ENCODE measurements at places on chromosomes 11 and 22.
A peak's percentile ranks its signal among the peaks of the same experiment; 100 is the strongest.

DNA sequence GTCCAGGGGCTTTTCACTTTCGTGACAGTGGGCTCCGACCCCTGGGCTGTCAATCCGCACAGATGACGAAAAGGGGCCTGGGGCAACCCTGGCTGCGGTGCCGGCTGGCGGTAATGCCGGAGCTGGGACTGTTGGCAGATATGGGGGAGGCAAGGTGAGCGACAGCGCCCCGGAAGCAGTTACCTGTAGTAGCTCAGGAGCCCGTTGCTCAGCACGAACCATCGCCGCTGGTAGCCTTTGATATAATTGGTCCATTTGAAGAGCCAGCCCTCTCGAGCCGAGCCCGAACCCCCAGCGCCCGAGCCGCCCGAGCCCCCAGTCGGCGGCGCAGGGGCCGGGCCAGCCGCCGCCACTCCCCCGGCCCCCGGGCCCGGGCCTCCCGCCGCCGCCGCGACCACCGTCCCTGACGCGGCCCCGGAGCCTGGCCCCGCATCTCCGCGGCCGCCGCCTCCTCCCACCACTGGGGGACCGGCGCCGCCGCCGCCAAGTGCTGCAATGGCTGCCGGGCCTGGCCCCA lies 396 bp downstream of the OSBP start:
- DNase-seq: peak; percentile 63

DNA sequence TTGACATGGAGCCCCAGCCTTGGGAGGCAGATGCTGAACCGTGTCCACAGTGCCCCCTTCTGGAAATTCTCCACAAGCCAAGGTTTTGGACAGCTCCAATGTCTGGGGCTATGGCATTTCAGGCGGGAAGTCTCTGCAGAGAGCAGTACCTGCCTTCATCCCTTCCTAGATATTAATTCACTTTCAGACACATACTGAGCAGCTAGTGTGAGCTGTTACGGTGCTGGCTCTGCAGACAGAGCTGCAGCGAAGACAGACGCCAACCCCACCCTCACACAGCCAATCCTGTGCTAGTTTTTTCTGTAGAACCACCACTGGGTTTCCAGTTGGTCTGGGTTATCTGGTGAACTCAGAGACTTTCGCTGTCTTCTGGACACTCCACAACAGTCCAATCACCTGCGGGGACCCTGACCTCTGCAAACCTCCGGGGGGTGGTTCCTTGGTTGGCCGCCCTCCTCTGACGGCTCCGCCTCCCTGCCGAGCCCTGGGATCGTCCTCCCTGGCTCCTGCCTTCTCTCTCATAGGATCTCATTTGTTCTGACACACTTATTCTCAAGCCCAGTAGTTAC lies 9.1 kb downstream of the LMF2 start:
- DNase-seq: peak; percentile 77

- peak; percentile 86 for DNase-seq
Observed at GRCh38 chr11:60915248-60915914, 1.4 kb downstream of the TMEM109 start.

DNA sequence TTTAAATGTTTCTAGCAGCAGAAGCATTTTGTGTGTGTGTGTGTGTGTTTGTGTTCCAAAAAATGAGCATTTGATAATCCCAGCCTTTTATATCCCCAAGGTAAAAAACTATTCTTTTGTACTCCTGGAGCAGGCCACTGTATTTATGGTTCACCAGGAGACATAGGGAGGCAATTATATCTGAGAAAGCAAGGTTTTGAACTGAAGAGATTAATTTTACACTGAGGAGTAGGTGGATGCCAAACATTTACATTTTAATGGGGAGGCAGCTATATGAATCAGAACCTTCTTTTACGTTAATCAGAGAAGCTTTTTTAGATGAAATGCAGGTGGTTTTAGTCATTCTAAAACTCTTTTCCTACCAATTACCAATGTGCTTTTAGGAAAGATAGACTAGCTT lies 1374.0 kb upstream of the TENM4 start:
- no peak for DNase-seq

- no peak for DNase-seq
Observed at GRCh38 chr11:78339945-78340344, 77.7 kb downstream of the GAB2 start.

GRCh38 chr22:33831207-33831606 lies 89.1 kb downstream of the LARGE1 start:
- no peak for DNase-seq

DNA sequence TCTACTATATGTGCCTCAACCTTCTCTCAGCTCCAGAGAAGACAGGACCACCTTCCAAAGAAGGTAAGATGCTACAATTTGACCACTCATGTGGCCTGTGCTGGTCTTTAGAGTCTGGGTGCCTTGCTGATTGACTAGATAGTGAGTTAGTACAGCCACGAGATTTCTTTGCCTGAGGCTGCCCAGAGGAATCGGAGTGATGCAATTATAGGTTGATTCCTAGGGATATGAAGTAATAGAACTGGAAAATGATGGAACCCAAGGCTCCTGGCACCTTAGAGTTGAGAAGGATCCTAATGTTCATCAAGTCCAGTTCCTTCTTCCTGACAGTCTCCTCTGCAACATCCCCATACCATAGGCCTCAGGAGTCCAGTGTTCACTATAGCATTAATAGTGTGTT lies 46.5 kb upstream of the CCDC134 start:
- DNase-seq: no peak

DNA sequence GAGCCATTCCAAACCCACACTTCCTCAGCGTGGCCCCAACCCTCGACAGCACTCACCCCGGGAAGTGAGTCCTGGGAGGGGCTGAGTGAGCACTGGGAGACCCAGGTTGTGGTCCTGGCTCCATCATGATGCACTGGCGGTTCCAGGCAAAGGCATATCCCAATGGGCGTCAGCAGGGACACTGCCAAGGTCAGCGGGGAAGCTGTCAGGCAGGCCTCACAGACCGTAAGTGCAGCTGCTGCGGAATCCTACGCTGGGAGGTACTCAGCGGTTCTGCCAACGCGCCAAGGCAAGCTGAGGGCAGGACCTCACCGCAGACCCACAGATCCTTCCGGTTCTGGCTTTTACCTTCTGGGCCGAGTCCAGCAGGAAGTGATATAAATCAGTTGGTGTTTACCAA lies 1.4 kb upstream of the GAL3ST1 start:
- no peak for DNase-seq

- peak; percentile 51 for DNase-seq
Observed at GRCh38 chr11:34986883-34987520, 70.6 kb downstream of the PDHX start.

DNA sequence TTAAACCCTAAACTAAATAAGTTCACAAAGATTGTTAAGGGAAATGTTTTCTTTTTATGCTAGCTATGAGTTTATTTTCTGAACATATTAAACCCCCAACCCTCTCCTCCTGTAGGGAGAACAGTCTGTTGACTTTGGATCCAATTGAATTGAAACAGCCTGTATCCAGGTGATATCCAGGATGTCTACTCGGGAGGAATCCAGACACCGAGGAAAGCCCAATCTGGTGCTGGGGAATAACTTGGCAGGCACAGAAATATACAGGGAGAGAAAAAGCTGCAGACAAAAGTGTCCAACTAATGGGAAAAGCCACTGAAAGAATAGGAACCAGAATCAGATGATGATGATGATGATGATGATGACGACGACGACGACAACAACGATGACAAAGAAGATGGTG lies 93.9 kb upstream of the API5 start:
- no peak for DNase-seq

- peak; percentile 78 for DNase-seq
Observed at GRCh38 chr11:27437829-27438594, 34.6 kb downstream of the LGR4 start.

DNA sequence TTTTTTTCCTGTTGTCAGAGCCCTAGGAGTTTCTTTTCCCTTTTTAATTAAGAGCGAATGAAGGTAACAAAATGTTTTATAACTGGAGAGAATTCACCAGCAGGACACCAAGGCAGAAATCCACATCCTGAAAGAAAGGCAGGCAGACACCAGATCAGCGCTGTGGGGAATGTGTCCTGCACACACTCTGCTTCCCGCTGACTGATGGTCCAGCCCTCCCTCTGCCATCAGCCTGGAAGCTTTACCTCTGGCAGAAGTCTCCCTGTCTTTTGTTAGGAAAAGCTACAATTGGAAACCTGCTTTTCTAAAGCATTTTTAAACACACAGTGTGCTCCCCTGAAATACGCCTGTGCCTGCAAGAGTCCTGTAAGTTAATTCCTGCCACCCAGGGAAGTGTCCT lies 638.5 kb downstream of the NTM start:
- no peak for DNase-seq

- no peak for DNase-seq
Observed at GRCh38 chr11:46072172-46072964, 48.9 kb downstream of the PHF21A start.

DNA sequence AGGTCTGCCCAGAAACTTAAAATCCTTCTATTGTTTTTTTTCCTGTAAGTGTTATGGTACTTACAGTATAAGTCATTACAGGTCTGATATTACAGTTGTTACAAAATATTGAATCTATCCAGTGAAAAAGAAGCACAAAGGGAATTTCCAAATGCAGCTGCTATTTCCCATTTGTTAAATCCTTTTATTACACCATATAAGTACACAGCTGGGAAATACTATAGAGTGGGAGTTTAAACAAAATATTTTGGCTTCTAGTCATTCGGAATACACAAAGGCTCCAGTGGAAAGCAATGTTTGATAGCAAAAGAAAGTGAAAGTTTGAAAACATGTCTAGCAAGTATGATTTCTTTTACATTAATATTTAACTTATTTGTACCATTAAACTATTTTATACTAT lies 18.0 kb downstream of the SOX6 start:
- no peak for DNase-seq

GRCh38 chr11:28666632-28667031 lies 558.4 kb downstream of the METTL15 start:
- no peak for DNase-seq

DNA sequence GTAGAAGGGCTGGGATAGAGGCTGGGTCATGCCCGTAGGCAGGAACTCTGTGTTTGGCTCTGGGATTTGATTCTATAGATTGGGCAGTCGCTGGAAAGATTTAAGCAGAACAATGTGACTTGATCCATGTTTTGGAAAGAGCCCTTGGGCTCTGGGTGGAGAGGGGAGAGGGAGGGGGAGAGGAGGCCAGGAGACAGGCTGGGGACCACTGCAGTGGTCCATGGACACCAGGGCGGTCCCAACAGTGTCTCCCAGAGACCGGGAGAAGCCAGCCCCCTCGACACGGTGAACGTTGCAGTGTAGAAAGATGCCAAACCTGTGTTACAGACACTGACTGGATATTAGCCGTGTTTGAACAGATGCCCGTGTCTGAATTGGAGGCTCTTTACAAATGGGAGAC lies 19.5 kb downstream of the PVALB start:
- no peak for DNase-seq

DNA sequence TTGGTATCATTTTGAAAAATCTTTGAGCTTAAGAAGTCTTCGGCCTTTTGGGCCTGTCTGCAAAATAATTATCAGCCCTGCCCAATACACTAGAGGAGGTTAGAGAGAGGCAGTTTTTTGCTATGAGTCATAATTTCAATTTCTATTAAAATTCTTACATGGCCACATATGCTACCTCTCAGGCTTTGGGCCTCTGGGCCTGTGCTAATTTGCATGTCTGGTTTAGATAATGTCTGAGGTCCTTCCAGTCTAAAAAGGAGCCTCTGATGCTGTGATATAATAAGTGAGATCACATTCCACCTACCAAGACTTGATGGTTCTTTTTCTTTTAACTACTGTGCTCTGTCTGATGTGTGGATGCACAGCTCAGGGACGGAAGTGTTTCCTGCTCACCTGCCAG lies 70.8 kb downstream of the KCNJ1 start:
- no peak for DNase-seq

GRCh38 chr11:12288931-12289666 lies 88.3 kb upstream of the PARVA start:
- DNase-seq: no peak

- DNase-seq: no peak
Observed at GRCh38 chr11:86478348-86478747, 103.7 kb downstream of the CCDC81 start.
